Stimulated activated CD8-positive, alpha-beta memory T cell treated with anti-CD3 and anti-CD28 coated beads, Interleukin-12 subunit alpha, Interleukin-12 subunit beta, amount 100 ng/mL, for 4 hours (primary cell): ENCODE measurements at places on chromosomes 12 and 14.

DNA sequence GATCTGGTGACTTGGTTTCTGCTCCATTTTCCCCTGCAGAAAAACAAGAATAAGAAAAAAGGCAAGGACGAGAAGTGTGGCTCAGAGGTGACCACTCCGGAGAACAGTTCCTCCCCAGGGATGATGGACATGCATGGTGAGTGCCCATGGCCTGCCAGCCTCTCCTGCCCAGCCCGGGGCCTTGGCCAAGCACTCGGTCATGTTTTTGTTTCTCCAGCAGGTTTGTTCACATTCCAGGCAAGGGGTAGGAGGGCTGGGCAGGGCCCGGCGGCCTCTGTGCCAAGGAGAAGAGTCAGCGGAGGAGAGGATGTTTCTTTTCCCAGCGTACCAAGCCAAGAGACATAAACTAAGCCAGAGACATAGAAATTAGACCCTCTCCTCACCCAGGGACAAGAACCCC, 13.6 kb downstream of the BCL7A start:
- no peak for DNase-seq

- no peak for DNase-seq
These were observed 99.3 kb downstream of the CACNA1C start for GRCh38 chr12:2152134-2152533.

DNA sequence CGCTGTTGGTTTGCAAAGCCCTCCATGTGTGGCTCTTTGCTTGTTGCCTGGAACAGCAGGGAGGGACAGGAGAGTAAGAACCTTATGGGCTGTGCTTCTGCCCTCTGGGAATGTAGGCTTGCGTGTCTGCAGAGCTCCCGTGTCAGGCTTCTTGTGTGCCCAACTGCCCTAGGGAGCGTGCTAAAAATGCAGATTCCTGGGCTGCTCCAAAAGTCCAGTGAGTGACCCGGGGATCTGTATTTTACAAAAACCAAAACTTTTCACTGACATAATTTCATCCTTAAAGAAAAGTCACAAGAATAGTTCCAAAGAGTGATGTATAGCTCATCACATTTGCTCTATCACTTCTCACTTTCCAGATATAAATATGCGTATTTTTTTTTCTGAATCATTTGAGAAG, 34.8 kb upstream of the CCDC63 start:
- no peak for DNase-seq

DNA sequence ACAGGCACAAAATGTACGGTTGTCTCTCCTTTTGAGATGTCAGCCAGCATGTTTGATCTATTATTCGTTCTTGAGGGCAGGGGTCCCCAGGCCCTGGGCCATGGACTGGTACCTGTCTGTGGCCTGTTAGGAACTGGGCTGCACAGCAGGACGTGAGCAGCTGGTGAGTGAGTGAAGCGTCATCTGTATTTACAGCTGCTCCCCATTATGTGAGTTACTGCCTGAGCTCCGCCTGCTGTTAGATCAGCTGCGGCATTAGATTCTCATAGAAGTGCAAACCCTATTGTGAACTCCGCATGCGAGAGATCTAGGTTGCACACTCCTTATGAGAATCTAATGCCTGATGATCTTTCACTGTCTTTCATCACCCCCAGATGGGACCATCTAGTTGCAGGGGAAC, 41.4 kb upstream of the SCN8A start:
- DNase-seq = no peak

DNA sequence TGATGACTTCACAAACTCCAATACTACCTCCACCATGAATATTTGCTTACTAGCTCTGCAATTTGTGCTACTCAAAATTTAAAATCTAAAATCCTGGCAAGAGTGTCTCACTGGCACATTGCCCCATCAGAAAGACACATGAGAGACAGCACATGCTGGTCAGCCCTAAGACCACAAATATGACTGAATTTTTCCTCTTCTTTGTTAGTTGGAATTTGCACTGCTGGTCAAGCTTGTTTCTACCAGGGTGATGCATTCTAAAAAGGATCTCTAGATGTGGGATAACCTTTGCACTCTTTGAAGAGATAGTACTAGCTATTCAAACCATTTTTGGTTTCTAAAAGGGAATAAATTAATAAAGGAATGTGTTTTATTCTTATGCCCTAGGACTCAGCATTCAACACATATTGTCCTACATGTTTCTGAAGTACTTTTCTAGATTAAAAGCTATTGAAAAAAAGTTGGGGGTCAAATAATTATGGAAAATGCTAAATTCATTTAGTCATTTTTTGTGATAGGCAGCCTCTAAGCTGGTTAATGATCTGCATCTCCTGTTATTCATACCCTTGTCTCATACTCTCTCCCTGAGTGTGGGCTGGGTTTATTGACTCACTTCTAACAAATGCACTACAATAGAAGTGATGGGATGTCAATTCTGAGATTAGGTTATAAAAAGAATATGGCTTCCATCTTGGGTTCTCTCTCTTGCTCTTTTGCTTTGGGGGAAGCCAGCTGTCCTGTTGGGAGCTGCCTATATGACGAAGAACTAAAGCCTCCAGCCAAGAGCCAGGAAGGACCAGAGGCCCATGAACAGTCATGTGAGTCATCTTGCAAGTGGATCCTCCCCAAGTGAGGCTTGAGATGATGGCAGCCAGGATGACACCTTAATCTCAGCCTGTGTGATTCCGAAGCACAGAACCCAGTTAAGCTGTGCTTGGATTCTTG, 211.5 kb upstream of the CRY1 start:
- no peak for DNase-seq

- no peak for DNase-seq
These were observed 90.5 kb upstream of the TMPO start for GRCh38 chr12:98424726-98425401.

- no peak for DNase-seq
These were observed 104.0 kb downstream of the GPR135 start for GRCh38 chr14:59360923-59361794.

DNA sequence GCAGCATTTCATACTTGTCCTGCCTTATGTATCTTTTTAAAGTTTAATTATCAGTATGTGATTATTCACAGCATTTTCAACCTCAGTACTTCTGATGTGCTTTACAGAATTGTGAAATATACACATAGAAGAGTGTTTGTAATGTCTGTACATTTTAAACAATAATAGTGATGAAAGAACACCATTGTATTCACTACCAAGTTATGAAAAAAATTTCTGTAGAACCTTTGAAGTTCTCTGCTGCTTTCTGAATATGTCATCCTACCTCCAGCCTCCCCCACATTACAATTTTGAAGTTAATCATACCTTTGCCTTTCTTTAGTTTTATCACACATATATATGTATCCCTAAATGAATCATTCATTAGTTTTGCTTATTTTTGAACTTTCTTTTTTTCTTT, 24.8 kb downstream of the FRMD6 start:
- no peak for DNase-seq

DNA sequence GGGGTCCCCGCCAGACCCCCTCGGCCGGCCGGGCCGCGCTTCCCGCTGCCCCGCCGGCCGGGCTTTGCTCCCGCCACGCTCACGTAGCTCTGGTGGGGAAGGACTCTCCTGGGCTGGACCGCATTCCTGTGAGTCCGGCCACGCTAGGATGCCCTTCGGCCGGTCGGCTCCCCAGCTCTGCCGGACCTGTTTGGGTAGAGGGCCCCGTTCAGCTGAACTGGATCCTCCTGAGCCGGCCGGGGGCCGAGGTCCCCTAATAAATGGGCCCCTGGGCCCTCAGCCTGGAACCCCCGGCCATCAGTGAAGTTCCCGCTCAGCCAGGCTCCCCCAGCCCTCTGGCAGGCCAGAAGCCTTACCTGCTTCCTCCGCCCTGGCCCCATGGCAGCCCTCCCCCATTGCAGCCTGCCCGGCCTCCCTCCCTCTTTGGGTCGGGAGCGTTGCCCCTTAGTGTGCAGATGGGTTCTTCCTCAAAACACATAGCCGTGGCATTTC, 593 bp downstream of the UNC119B start:
- DNase-seq = no peak

DNA sequence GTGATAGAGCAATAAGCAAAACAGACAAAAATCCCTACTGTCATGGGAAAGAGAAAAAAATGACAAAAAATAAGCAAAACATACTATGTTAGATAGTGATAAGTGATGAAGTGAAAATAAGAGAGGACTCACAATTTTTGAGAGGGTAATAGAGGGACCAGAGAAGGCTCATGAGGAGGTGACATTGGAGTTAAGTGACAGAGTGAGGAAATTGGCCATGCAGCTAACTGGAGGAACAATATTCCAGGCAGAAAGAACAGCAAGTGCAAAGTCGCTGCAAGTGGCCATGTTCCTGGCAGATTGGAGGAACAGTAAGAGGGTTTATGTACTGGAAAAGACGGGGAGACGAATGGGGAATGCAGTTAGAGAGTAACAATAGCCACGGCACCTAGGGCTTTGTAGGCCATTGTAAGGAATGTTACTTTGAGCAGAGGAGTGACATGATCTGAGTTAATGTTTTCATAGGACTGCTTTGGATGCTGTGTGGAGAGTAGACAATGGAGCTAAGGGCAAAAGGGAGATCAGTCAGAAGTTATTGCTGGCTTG, 1.4 kb upstream of the SAV1 start:
- DNase-seq = no peak

DNA sequence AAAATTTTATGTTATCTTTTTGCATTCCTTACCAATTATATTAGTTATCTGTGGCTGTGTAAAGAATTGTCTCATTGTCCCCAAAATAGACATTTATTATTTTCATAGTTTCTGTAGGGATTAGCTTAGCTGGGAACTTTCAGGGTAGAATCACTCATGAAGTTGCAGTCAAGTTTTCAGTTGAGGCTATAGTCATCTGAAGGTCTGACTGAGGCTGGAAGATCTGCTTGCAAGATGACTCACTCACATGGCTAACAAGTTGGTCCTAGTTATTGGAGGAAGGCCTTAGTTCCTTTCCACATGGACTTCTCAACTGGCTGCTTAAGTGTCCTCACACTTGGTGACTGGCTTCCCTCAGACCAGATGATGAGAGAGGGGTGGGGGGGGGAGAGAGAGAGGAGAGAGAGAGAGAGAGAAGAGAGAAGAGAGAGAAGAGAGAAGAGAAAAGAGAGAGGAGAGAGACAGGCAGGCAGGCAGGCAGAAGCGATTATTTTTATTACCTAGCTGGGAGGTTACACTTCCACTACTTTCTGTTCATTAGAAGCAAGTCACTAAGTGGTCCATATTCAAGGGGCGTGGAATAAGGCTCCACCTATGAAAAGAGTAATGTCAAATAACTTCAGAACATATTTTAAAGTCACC, 6.4 kb downstream of the AP5M1 start:
- no peak for DNase-seq

DNA sequence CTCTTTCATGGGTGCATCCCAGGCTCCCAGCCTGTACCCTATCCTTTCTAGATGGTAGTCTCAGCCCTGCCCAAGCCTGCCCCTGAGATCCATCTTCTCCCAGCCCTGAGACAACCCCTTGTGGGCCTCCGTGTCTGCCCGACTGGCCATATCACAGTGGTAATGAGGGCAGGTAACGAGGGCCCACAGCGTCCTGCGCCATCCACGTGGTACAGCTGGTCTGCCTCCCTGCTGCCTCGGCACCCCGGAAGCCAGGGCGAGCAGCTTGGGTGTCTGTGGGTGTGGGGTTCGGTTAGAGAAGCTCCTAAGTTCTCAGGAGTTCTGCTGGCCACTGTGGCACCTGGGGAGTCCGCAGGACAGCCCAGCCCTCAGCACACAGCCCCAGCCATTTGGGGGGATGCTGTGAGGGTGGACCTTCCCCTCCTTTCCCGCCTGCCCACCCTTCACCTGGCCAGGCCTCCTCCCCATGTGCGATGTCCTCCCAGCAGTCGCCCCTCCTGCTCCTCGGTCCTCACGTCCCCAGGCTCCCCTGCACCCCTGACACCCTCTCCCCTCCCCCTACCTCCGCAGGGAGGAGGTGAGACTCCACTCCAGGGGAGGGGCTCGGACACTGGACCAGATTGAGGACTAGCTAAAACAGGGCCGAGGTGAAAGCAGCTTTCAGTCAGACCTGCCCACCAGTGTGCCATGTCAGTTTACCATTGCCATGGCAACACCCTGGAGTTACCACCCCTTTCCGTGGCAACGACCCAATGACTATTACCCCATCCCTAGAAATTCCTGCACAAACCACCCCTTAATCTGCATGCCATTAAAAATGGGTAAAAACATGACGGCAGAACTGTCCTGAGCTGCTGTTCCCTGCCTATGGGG, 69.0 kb downstream of the KIF26A start:
- no peak for DNase-seq
